ENCODE measurements at places on chromosomes 5 and 9. TPM values are rescaled to one million over a fixed set of nuclear protein-coding genes. Genes with fewer than 3 reads are reported as not detected.

The TMEM174 gene
- total RNA-seq, result not detected

The SMIM33 gene
- not detected for total RNA-seq

The C9orf153 gene
- not detected for total RNA-seq

The DMRT3 gene
- total RNA-seq, result not detected

The BAAT gene
- not detected for total RNA-seq

The IFNA2 gene
- not detected for total RNA-seq

The SGCD gene
- 0.19 TPM for total RNA-seq

The CPEB4 gene
- 26.1 TPM for total RNA-seq

The SLC25A2 gene
- total RNA-seq, result 0.48 TPM

The EIF4E1B gene
- not detected for total RNA-seq

The TGFBR1 gene
- total RNA-seq, result 10.8 TPM

The LHX3 gene
- not detected for total RNA-seq

The RARS1 gene
- 178 TPM for total RNA-seq

The CD72 gene
- not detected for total RNA-seq

The ODF2 gene
- 36.6 TPM for total RNA-seq

The HSPB3 gene
- total RNA-seq, result not detected

The CDKN2B gene
- total RNA-seq, result 9.1 TPM

The PCAT7 gene
- not detected for total RNA-seq

The SPINK4 gene
- total RNA-seq, result not detected

The IRX4 gene
- not detected for total RNA-seq

The DRD1 gene
- total RNA-seq, result not detected

The PKD2L2 gene
- not detected for total RNA-seq

The EHMT1 gene
- total RNA-seq, result 54.4 TPM

The SLC6A7 gene
- total RNA-seq, result not detected

The PCDHB12 gene
- total RNA-seq, result 0.76 TPM

The GFPT2 gene
- 0.98 TPM for total RNA-seq

The GBGT1 gene
- total RNA-seq, result 36.9 TPM

The TMEM252 gene
- not detected for total RNA-seq

The TAS2R1 gene
- total RNA-seq, result not detected

The RASEF gene
- total RNA-seq, result not detected

All from vein endothelial cell (primary cell).